ENCODE measurements at places on chromosomes 2 and 18. TPM values are rescaled to one million over a fixed set of nuclear protein-coding genes. Genes with fewer than 3 reads are reported as not detected.

GRCh38 chr2:3377279-3377611 lies 373 bp downstream of the EIPR1 start:
- DNase-seq: peak; percentile 27

DNA sequence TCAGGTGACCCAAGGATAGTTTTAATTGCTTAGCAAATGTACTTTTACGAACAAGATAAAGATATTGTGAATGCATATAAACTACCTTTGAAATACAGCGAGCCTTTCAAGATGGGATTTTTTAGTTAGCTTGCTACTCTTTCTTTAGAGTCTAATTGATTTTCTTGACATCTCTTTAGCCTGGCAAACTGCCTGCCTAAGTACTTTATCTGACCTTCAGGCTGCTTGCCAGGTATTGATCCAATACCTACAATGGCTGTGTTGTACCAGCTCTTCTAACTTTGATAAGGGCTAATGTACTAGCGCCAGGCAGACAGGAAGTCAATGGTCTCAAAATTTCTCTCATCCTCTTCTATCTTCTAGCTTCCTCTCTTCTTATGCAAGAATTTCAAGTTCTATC lies 414.4 kb upstream of the ACVR2A start:
- DNase-seq: no peak

- no peak for DNase-seq
Observed at GRCh38 chr2:926896-927295, 23.8 kb upstream of the SNTG2 start.

GRCh38 chr2:10254373-10255188 lies 48.1 kb upstream of the HPCAL1 start:
- DNase-seq: no peak

GRCh38 chr2:157180359-157180758 lies 77.1 kb upstream of the GALNT5 start:
- DNase-seq: peak; percentile 16

GRCh38 chr18:23238651-23239349 lies 103.5 kb downstream of the CABLES1 start:
- peak; percentile 38 for DNase-seq

The ANKRD30BL gene
- total RNA-seq: not detected

The ADD2 gene
- total RNA-seq: not detected

DNA sequence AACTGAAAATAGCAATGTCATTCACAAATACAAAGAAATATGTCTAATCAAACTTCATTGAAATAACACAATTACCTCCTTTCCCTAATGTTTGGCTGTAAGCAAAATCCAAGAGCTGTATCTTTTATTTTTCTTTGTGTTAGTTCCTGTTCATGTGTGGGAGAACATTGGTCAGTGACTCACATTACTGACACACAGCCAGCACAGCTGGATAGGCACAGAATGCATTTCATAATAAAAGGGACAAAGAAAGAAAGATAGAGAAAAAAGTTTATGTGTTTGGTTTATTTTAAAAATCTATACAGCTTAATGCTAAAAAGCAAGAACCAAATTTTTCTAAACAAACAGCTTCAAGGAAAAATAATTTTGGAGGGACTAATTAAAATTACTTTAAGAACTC lies 185.6 kb upstream of the COL3A1 start:
- peak; percentile 92 for DNase-seq

- DNase-seq: peak; percentile 52
Observed at GRCh38 chr18:77165503-77166188, 33.1 kb upstream of the MBP start.

DNA sequence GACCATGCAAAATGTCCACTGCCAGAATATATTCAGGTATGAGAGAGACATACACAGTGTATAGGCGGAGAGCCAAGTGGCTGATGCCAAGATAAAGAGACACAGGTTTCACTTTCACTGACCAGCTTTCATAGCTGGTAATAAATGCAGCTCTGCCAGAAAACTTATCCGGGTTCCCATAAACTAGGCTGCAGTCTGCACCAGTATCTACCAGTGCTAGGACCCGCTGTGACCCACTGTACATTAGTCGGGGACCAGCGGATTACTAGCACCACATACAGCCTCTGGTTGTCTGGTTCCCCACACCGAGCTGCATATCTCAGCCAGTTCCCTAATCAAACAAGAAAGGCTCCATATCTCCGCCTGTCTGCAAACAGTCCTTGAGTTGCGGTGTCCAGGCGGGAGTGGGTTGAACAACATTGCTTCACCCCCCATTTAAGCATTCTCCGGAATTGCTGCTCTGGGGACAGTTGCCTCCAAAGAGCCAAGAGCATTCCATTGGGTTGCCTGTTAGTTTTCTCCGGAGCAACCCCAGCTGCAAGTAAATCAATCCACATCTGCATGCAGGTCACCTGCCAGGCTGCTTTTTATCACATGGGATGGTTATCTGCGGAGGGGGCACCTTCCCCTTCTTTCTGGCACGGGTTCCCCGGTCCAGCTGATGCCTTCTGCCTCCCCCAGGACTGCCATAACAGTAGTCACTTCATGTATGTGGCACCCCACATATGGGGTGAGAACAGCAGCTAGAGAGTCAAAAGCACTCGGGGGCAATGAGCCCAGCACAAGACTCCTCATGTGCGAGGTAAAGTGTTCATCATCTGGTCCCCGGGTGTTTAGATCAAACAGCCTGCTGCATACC lies 18.0 kb upstream of the KLHL23 start:
- peak; percentile 45 for DNase-seq

- peak; percentile 3 for DNase-seq
Observed at GRCh38 chr2:6724605-6725140, 141.0 kb downstream of the CMPK2 start.

The CBLN2 gene
- total RNA-seq: 1.7 TPM

The UGT1A1 gene
- not detected for total RNA-seq

DNA sequence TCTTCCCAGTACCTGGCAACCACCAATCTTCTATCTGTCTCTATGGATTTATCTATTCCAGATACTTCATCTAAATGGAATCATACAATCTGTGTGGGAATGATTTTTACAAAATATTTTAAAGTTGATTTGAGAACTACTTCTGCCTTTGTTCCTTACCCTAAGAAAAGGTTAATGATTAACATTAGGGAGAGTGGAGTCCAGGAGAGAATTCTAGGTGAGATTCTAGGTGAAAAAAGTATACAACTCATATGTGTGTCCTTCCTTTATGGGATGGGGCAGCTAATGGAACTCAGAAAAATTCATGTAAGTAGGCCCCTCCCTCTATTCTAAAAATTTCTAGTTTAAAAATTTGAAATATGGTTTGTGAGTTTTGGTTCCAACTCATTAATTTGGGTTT lies 35.9 kb upstream of the WDSUB1 start:
- DNase-seq: no peak

DNA sequence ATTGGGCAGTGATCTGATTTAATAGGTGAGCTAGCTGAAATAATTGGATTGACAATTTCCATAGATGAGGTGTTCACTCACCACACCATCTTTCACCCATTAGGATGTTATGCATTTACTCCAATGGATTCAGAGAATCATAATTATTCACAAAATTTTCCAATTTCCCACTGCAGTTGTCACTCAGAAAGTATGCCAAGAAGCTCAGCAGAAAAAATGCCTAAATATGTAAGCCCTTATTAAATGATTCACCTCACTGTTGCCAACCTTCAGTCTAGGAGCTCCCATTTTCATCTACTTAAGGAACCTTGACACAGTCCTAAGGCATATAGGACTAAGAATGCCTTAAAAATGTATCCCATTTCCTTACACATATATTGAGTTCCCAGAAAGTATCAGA lies 94.3 kb downstream of the MBD2 start:
- no peak for DNase-seq

- no peak for DNase-seq
Observed at GRCh38 chr18:8951491-8951890, 151.0 kb upstream of the NDUFV2 start.

GRCh38 chr18:33901894-33902512 lies 322.7 kb downstream of the NOL4 start:
- DNase-seq: no peak

- DNase-seq: no peak
Observed at GRCh38 chr2:101803128-101803527, 105.6 kb downstream of the MAP4K4 start.

GRCh38 chr2:26164231-26164630 lies 8.7 kb upstream of the GAREM2 start:
- DNase-seq: no peak

The LIPG gene
- total RNA-seq: 0.86 TPM

The DSG3 gene
- under 0.01 TPM for total RNA-seq

The NEMP2 gene
- total RNA-seq: 3.9 TPM

DNA sequence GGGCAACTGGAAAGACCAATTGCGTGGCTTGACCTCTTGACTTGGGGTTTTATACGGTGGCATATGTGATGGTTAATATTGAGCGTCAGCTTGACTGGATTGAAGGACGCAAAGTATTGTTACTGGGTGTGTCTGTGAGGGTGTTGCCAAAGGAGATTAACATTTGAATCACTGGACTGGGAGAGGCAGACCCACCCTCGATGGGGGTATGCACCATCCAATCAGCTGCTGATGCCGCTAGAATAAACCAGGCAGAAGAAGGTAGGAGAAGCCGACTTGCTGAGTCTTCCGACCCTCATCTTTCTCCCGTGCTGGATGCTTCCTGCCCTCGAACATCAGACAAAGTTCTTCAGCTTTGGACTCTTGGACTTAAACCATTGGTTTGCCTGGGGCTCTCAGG lies 34.2 kb upstream of the YPEL5 start:
- no peak for DNase-seq

The CPO gene
- not detected for total RNA-seq

DNA sequence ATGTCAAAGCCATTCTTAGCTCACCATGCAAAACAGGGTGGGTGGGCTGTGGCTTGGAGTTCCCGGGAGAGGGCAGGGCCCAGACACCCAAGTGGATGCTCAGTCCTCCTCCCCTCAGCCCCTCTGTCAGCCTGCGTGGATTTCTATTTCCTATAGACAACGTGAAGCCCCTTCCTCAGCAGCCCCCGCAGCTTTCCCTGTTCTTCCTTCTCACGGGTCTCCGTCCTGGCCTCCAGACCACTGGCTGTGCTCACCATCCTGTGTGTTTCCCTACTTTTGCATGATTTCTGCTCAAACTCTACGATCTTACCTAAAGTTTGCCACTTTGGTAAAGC lies 155.0 kb upstream of the PXDN start:
- no peak for DNase-seq

DNA sequence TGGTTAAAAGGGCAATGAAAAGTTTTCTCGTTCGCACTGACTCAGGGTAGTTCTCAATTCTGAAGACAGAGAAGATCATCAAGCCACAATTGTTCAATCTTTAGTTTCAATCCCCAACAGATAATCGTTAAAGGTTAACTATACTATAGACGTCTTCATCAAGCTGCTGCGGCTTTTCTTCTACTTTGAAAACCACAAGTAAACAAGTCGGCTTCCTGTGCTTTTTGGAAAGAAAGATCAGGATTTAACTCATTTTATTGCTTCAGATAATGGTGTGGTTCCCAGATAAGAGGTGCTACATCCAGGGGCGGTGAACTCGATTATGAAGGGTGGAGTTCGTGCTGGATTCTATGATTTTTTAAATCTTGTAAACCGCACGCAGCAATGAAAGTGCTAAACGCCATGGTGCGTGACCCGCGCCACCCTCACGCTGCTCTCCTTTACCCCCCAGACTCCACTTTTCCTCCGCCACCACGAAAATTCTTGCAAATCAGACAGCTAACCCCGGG lies 545 bp upstream of the CDCA7 start:
- peak; percentile 58 for DNase-seq

The MERTK gene
- under 0.01 TPM for total RNA-seq

DNA sequence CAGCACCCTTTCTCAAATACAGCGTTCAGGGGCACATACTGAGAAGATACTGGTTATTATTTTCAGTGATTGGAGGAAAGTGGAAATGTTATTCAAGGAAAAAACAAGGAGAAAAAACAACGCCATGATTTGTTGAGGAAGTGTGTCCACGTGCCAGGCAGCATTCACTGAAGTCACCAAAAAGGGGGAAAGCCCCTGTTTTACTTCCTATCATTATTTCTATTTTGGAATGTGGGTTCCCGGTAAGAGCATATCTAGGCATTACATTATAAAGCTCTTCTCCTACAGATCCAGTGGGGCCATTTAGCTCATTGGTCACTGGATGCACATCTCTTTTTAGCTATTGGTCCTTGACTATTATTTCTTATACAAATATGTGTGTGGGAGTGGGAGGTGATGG lies 518.7 kb downstream of the TXNL1 start:
- no peak for DNase-seq

GRCh38 chr2:172230889-172231401 lies 128.2 kb upstream of the DLX2 start:
- DNase-seq: no peak

DNA sequence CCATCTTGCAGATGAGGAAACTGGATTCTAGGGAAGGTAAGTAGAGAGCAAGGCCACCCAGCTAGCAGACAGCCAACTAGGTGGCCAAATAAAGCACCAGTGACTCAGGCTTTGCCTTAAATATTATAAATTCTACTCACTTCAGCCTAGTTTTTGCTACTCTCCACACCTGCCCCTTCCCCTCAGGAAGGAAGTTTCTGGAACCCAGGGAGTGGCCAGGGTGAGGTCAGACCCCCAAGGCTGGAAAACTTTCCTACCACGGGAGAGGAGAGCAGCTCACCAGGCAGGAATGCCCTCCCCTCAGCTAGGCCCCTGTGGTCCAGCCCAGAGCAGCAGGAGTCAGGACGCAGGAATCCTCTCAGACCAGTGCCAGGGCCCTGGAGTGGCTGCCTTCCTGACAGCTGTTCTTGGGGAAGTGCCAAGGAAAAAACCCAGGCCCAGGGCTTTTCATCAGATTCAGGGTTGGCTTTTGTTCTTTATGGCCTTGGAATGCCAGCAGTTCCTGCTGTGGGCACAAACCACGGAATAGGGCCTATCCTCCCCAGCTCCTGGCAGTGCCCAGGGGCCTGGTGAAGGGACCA lies 5.1 kb upstream of the PAX8 start:
- DNase-seq: peak; percentile 79

DNA sequence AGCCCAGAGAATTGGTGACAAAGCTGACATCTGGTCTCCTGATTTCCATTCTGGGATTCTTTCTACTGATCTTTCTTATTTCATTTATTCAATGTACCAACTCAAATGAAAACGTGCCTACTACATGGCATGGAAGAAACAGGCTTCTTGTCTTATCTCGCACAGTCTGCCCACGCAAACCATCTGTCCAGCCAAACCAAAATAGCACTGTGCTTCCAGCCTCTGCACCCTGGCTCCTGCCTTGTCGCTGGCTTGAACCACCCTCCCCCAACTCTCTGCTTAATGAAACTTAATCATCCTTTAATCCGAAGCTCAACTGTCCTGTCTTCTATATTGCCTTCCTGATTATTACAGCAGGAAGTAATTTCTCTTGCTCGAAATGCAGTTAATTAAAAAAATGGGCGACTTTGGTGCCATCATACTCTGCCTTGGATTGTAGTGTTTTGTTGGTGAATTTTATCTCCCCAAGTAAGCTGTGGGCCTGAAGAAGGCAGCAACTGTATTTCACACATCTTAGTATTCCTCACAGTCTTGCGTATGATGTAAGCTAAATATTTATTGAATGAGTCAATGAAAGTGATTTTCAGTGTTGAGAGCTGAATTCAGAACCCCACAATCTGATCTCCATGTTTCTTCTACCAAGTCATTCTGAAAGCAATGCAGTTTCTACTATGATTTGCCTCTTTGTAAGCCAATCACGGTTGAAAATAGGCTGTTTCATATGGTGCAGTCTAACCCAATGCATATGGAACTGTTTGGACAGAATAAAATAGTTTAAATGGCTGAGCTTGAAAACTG lies 190.8 kb downstream of the TMEM247 start:
- DNase-seq: peak; percentile 65
